ENCODE measurements at places on chromosomes 12 and 14.

- no peak for DNase-seq
Observed at GRCh38 chr12:12705838-12706520, 10.0 kb upstream of the GPR19 start.

DNA sequence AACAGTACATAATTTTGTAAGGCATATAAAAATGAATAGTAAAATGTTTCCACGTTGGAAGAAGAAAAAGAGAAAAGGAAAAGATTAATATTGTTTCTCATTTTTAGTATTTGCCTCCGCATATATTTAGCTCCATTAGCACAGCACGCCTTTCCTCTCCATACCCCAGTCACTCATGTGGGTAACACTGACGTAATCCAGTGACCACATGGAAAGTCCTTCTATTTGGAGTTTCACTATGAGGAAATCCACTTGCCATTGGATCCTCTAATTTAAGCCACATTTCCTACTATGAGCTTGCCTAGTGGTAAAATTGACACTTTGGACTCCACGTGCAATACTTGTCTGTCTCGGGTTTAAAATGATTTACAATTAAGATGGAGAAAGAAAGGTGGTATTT lies 5.7 kb upstream of the SLCO1A2 start:
- no peak for DNase-seq

DNA sequence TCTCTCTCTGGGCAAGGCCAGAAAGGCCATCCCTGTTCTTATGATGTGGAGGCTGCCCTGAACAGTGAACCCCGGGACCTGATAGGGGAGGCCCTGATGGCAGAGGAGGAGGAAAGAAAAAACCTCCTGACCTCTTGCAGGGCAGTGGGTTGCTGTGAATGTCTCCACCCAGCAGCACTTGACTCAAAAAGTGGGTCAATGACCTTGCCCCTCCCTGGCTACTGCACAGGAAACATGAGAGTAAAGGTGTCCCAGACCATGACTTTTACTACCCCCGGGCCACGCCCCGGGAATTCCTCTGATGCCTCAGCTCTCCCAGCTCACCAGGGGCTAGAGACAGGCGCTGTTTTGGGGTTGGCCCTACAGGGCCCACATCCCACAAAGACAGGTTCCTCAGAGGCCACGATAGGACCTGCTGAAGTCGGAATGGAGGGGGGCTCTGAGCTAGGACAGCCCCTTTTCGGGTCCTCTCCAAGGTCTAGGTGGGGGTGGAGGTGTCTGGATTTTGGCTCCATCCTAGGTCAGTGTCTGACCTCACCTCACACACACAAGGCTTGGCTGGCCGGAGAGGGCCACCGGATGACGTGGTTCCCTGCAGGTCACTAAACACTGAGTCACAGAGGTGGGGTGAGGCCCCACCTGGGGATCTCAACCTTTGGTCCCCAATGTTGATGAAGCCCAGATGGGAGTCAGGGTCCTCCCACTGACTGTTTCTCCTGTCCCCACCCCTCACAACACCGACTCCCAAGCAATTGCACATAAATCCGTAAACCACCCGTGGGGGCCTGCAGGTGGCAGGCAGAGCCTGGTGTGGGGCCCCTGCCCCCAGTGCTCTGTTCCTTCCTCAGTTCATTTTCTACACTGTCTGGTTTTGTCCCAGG lies 1.6 kb downstream of the RHOF start:
- DNase-seq, result no peak

GRCh38 chr12:18684430-18684829 lies 53.4 kb downstream of the PLCZ1 start:
- no peak for DNase-seq

GRCh38 chr14:31962920-31963319 lies 114.2 kb upstream of the ARHGAP5 start:
- DNase-seq, result no peak

GRCh38 chr14:69648480-69649451 lies 37.4 kb downstream of the SUSD6 start:
- DNase-seq, result no peak

DNA sequence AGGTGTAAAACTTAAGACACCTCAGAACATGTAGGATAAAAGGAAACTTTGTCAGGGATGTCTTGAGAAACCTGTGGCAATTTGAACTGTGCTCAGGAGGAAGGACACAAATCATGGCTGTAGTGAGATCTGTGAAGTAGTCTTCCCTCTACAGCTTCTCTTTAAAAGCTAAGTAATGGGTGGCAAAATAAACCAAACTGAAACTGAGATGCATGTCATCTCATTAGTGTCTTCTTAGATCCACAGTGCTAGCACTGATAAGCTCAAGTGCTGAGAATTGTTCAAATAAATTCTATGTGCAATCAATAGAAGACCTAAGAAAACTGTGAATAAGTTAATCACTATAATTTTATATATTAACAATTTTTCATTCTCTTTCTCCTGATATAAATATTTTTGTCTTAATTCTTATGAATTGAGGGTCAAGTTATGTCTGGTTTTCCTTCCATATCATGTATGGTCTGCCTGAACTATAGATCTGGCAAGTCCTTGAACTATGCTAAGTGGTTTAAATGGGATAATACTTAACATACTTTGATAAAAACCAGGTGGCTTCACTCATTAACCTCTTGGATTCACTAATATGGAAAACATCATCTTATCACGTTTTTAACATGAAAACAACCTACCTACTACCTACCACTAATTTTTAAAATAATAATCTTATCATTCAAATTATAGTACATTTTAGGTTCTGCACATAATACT lies 27.2 kb downstream of the SYT1 start:
- no peak for DNase-seq

- no peak for DNase-seq
Observed at GRCh38 chr14:93309427-93309966, 23.3 kb downstream of the BTBD7 start.

GRCh38 chr12:96034621-96035282 lies 635 bp downstream of the LTA4H start:
- no peak for DNase-seq

- no peak for DNase-seq
Observed at GRCh38 chr12:29220632-29221336, 71.7 kb downstream of the FAR2 start.

DNA sequence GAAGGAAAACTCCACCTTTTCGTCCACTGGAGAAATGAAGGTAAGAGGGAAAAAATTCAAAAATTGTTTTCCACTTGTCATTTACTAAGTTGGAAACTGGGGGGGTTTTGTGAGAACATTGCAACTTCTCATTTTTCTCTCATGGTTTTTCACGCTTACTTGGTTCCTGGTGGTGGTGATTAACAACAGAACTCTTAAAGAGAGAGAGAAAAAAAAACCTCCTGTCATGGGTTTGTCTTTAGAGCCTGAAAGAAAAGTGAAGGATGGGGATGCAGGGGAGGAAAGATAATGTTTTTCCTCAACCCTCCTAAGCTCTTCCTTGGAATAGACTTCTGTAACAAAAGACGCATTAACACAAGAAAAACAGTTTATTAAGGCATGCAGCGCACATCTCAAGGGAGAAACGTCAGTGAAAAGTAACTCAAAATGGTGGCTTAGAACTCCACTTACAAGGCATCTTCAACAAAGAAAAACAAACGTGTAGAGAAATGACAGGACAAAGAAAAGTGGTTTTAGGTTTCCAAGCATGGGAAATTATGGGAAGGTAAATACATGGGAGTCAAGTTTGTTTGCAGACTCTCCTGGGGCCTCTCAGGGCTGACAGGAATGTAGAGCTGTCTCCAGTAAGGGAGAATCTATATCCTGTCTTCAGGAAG lies 81.9 kb upstream of the ATF7IP start:
- no peak for DNase-seq

DNA sequence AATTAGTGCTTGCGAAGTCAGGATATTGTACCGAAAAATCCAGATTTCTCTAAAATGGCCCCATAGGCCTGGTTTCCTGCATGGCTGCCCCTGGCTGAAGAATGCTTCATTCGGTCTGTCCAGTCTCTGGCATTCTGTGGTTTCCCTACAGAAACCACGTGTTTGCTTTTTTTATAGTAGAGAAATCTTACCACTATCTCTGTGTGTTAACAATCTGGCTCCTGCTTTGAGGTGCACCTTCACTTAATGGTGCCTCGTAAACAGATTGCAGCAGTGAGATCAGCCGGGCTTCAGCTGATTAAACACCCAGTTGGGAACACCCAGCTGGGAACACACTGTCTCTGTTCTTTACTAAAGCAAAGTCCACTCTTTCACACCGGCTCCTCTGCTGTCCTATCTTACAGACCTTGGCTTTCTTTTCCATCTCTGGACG lies 6.7 kb upstream of the DNAAF2 start:
- DNase-seq, result no peak

DNA sequence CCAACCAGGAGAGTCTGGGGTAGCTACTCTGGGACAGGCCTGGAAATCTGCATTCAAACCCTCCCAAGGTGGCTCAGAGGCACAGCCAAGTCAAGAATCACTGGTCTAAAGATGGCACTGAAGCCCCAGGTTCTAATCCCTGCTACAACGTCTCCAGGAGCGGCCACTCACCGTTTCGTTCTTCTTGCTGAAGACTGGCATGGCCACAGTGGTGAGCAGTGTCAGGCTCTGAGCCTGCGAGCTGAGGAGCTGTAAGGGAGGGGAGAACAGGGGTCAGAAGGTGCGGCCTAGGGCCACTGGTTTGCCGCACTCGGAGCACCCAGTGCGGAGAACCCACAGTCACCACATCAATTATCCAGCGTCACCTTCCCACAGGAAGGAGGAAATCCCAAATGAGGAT lies 38.8 kb downstream of the CACNA2D4 start:
- DNase-seq, result no peak
